ENCODE measurements at places on chromosomes 5 and 9.
A peak's percentile ranks its signal among the peaks of the same experiment; 100 is the strongest.

DNA sequence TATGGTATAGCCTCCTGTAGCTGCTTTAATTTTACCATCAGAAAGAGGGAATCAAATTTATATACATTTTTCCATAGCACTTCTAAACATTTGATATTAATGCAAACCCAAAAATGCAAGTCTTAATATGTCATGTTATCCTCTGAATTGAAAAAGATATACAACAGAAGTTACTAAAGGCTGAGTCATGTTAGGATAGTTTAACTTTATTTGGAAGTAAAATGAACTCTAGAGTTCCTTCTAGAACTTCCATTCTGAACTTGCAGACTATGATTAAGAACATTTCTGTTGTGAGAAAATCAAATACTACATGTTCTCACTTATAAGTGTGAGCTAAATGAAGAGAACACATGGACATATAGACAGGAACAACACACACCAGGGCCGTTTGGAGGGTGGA, 317.3 kb upstream of the PRR16 start:
- peak; percentile 30 for DNase-seq

- no peak for DNase-seq
Measured at GRCh38 chr5:6540111-6540827, 91.6 kb downstream of the UBE2QL1 start.

- DNase-seq = no peak
Measured at GRCh38 chr5:5418006-5418405, 4.5 kb upstream of the ICE1 start.

DNA sequence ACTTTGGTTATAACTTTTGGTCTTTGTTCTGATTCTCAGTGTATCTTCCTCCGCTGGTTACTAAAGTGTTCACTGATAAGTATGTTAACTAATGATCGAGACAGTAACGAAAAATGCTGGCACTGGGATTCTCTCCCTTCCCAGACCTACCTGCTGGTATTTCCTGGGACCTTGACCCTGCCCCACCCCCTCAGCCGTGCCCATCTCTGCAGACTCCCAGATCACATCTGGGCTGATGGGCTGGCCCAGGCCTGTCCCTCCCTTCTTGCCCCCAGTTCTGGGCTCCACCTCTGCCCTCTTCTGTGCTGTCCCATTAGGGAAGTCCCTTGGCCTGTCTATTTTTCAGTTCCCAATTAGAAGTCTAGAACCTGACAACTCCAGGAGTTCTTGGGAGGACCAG, 46.9 kb downstream of the NEURL1B start:
- no peak for DNase-seq

DNA sequence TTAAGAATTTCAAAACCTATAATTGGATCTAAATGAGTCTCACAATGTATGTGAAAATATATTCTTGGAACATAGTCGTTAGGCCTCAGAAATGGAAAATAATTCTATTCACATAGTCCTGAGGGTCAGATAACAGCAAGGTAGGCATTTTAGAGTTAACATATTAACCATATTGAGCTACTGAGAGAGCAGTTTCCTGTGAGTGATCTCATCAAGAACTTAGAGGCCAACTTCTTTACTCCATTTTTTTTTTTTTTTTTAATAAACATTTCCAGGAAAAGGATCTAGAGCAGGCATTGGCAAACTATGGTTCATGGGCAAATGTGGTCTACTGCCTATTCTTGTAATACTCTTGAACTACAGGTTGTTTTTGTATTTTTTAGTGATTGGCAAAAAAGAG, 26.6 kb downstream of the RAB24 start:
- DNase-seq = no peak

DNA sequence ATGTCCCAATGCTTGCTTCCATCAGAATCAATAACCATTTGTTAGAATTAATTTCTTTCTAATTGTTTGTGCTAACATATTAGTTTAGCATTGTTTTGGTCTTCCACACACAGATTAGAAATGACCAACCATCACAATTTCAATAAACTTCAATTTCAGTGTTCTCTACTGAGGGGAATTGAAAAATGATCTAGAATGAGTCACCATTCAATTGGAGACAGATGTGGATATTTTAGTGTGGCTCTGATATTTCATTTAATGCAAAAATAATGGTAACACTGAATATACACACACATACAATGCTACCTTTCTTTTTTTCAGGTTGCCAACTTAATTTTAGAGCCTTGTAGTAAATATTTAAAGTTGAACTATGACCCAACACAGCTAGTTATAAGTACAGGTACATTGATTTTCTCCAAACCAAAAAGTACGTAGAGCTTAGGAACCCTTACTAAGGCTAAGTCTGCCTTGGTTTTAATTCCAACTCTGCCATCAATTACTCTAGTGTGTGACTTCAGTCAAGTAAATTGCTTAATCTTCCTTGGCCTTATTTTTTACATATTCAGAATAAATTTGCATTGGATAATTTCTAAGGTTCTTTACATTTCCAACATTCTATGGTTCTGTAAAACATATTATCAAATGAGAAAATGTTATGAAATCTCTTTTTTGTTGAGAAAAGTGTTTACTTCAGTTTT, 143.9 kb downstream of the DMRTA1 start:
- DNase-seq = no peak

DNA sequence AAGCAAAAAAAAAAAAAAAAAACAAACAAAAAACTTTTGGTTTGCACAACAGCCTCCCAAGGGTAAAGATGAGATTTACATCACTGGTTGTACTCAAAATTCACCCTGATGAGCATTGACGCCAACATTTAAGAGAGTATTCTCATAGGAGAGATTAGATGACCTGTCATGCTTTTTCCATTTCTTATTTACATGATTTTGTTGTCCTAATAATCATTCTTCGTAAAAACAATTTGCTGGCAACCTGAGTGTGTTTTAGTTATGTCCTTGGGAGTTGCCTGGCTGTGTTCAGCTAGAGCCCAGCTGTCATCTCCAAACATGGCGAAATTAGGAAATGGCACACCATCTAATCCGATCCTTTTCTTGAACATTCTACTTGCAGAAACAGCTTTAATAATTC, 186.4 kb upstream of the MRPS30 start:
- DNase-seq = no peak

DNA sequence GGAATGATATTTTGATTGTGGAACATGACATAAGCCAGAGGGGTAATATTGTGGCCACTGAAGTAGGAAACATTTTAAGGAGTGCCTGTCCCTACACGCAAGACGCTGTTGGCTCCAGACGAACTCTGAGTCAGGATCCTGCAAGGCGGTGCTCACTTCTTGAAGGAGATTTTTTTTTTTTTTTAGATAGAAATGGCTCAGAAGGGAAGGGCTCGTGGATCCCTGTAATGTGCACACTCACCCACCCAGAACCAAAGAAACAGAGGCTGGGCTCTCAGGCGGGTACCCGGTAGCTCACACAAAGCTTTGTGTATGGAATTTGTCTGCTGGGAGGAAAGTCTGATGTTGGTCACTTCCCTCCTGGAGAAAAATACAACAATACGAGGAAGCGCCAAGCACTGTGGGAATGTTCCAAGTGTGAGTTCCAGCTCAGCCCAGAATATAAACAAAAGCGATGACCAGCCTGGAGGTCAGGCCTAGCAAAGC, 25.7 kb downstream of the RAPGEF1 start:
- DNase-seq = peak; percentile 64

- no peak for DNase-seq
Measured at GRCh38 chr5:77376609-77377300, 115.4 kb downstream of the WDR41 start.

DNA sequence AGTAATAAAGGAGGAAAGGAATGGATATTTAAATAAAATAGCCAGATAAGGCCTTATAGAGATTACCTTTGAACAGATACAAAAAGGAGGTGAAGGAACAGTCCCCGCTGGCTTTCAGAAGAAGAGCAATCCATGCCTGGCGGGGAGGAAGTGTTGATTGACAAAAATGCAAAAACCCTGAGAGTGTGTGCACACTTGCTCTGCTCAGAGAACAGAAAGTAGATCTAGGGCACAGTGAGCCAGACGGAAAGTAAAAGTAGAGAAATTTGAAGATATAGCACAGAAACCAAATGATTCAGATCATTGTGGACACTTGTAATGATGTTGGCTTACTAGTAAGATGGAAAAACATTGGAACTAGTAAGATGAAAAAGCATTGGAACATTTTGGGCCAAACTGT, 720.6 kb downstream of the PTPRD start:
- no peak for DNase-seq

- DNase-seq = no peak
Measured at GRCh38 chr5:179114756-179115155, 54.6 kb downstream of the ZNF354C start.
